Stimulated activated CD4-positive, alpha-beta T cell treated with anti-CD3 and anti-CD28 coated beads, Interleukin-1b, Interleukin-23, amount 100 ng/mL, for 4 hours (primary cell): ENCODE measurements at places on chromosomes 5 and 9.

- DNase-seq = no peak
Measured at GRCh38 chr9:78585909-78586308, 289.0 kb downstream of the PSAT1 start.

- no peak for DNase-seq
Measured at GRCh38 chr5:151284392-151284967, 19.1 kb downstream of the SLC36A3 start.

GRCh38 chr9:89236955-89237573 lies 58.4 kb upstream of the SHC3 start:
- no peak for DNase-seq

GRCh38 chr5:169150108-169150507 lies 150.8 kb downstream of the SLIT3 start:
- no peak for DNase-seq
